ENCODE measurements at places on chromosomes 5 and 9.

GRCh38 chr9:95735701-95736100, 139.8 kb upstream of the ERCC6L2 start:
- no peak for DNase-seq

DNA sequence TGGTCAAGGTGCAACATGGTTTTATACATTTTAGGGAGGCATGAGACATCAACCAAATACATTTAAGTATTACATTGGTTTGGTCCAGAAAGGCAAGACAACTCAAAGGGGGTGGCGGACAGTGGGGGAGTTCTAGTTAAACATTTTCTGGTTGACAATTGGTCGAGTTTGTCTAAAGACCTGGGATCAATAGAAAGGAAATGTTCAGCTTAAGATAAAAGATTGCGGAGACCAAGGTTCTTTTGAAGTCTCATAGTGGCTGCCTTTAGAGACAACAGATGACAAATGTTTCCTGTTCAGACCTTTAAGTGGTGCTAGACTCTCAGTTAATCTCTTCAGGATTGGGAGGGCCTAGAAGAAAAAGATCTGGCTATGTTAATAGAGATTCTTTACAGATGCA, 47.7 kb upstream of the TTC39B start:
- DNase-seq = peak; percentile 55

DNA sequence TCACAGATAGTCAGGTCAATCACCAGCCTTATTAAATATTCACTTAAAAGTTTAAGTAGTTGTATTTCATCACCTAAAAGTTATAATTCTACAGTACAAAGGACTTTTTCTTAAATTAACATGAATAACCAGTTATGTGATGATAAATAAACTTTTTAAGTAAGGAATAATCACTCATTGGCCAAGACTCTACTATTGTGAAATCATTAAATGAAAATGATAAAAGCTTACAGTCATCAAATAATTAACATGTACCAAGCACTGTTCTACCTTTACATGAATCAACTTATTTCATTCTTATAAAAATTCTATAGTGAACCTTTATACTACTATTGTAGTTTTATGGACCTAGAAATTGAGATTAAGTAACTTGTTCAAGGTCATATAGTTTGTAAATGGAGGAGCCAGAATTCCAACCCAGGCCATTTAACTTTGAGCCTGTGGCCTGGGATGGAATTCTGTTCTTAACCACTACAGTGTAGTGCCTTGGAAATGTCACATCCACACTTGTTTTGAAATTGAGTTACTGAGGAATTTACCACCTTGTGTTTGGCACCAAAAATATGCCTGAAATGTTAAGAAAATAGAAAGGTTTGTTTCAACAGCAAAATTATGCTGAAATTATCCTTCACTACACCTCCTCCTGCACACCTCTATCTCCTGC, 32.8 kb upstream of the MSANTD3 start:
- DNase-seq = no peak

DNA sequence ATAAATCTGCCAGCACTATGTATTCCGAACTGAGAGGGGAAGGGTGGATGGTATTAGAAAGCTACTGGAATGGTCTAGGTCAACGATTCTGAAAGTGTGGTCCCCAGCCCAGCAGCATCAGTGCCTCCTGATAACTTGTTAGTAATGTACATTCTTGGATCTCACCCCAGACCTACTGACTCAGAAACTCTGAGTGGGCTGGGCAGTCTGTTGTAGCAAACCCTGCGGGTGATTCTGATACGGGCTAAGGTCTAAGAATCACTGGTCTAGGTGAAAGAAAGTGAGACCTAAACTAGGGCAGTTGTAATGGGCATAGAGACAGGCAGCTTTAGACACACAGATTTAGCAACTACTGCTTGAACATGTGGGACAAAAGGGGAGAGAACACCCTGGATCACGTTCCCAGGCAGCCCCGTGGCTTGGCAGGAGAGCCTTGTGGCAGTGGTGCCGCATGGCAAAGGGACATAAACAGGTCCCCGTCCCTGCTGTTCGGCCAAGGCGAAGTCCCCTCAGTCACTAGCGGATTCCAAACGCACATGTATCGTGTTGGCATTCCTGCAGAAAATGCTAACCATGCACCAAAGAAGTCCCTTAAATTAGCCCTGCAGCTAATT, 216.3 kb downstream of the TTLL11 start:
- DNase-seq = no peak

DNA sequence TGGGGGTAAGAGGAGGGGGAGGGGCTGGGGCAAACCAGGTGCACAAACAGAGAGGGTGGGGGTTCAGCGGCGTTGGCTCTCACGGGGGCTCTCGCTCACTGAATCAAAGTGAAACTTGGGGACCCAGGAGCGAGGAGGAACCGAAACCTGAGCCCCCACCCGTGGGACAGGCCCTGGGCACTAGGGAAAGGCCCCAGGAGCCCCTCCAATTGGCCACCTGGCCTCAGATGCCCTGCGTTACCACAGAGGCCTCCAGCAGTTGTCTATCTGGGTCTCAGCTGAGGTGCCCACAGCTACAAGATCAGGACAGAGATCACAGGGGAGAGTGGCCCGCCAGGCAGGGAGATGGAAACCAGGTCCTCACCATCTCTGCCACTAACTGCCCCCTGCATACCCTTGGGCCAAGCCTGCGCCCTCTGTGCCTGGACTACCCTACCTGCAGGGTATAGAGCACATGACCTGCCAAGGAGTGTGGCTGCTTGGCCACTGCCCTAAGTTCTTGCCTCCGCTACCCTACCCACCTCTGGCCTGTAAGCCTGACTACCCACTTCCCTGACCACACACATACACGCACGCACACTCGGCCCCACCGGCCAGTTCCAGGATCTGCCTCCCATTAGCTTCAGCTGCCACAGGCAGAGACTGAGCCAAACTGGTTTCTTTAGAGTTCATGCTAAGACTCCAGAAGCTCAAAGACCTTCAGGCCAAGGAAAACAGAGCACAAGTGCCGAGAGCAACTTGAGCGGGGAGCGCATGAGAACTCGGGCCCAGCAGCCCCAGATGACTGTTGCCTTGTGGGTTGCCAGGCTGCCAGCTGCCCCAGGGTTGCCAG, 39.9 kb downstream of the PAX5 start:
- no peak for DNase-seq

- no peak for DNase-seq
Observed at GRCh38 chr5:14569948-14570691, 11.5 kb upstream of the OTULINL start.

GRCh38 chr9:113979343-113980127, 98.6 kb downstream of the AMBP start:
- DNase-seq = no peak

GRCh38 chr5:43209833-43210232, 17.8 kb downstream of the NIM1K start:
- no peak for DNase-seq

- peak; percentile 9 for DNase-seq
Observed at GRCh38 chr5:1068204-1068894, 43.5 kb downstream of the SLC12A7 start.

DNA sequence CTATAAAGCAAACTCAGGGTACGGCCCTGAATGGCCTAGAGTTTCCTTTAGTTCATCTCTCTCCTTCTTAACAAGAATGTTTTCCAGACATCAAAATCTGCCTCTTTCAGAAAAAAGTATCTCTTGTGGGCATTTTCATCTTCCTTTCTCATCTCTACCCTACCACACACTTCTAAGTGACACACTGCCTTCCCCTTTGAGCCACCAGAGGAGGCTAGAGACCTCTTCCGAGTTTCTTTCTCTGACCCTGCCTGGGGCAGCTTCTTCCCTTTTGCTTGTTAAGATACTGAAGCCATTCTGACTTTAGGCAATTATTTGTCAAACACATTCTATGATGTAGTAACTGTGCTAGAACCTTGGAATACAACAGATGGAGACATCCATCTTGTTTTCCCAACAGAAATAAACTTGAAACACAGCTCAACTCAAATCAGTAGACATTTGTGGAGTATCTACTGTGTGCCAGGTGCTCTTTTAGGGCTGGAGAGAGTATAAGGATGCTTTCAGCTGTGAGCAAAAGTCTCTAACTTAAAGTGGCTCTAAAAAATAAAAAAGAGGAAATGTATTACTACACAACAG, 8.6 kb upstream of the SV2C start:
- DNase-seq = peak; percentile 56

GRCh38 chr5:54774281-54775170, 210.9 kb downstream of the ESM1 start:
- no peak for DNase-seq

DNA sequence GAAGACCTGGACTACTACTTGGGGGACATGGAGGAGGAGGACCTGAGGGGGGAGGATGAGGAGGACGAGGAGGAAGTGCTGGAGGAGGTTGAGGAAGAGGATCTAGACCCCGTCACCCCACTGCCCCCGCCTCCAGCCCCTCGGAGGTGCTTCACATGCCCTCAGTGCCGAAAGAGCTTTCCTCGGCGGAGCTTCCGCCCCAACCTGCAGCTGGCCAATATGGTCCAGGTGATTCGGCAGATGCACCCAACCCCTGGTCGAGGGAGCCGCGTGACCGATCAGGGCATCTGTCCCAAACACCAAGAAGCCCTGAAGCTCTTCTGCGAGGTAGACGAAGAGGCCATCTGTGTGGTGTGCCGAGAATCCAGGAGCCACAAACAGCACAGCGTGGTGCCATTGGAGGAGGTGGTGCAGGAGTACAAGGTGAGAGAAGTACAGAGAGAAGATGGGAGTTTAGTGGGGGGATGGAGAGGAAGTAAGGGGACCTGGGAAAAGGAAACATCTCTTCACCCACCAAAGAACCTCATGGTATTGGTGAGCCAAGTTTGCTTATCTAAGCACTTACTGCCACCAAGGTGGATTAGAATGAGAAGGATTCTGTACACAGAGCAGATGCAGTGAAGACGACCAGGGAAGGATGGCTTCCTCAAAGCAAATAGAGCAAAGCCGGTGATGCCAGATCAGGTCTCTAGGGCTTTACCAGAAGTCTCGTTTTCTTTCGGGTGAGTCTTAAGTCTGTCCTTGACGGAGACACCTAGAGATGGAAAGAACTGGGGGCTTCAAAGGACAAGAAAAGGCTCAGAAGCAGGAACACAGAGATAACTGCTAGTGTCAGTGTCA, 1.5 kb downstream of the TRIM41 start:
- no peak for DNase-seq

DNA sequence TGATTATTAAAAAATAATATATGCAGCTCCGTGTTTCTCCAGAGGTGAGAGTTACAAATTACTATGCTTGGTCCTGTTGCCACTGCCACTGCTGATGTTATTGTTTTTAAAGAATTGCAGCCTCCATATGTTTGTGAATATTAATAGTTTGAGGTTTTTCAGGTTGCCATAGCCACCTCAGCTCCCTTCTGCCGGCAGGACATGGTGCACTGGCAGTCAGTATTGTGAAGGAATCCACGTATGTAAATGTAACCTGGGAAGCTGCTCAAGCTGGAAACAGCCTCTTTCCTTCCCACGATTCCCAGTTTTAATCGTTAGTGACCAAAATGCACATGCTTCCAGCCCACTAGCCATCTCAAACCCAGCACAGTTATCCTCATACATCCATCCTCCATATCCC, 184.4 kb upstream of the CCNG1 start:
- DNase-seq = no peak

GRCh38 chr9:85516976-85517637, 224.6 kb downstream of the AGTPBP1 start:
- DNase-seq = no peak

- DNase-seq = peak; percentile 93
Observed at GRCh38 chr5:168177831-168178450, 113.5 kb upstream of the WWC1 start.

DNA sequence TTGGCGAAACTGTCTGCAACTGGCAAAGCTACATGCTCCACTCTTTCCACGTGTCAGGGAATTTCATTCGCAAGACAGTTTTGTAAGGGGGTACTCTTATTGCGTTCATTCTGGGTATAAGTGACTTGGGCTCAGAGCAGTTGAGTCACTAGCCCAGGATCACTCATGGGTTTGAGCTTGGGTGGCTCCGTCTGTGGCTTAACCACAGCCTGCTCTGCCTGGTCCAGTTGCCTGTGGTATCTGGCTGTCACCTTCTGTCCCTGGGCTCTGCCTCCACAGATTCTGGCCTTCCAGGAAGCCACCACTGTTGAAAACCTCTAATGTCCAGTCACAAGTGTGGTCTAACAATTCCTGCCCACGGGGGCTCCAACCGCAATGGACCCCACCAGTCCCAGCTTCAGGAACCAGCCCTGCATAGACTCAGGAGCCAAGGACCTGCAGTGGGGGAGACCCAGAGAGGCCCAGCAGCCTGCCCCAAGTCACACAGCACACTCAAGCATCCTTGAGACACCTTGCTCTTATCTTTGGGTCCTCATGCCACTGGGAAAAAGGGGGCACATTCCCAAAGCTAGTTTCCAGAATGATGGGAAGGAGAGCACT, 10.4 kb downstream of the KIF12 start:
- DNase-seq = no peak

- no peak for DNase-seq
Observed at GRCh38 chr5:120320626-120321025, 143.5 kb upstream of the PRR16 start.
